CD4-positive, CD25-positive, alpha-beta regulatory T cell (primary cell): ENCODE measurements at places on chromosomes 6 and 20. TPM values are rescaled to one million over a fixed set of nuclear protein-coding genes. Genes with fewer than 3 reads are reported as not detected.

- H3K36me3 ChIP-seq: peaks cover 98% of the 10 kb centered on the region
- no peak for DNase-seq
- H3K4me1 ChIP-seq: peaks cover 32% of the 10 kb centered on the region
- H3K27me3 ChIP-seq: no peaks in the 10 kb centered on the region
Measured at GRCh38 chr6:25971187-25971821, 8.7 kb downstream of the TRIM38 start.

GMEB2 gene
- polyA plus RNA-seq: 10.5 TPM

DNA sequence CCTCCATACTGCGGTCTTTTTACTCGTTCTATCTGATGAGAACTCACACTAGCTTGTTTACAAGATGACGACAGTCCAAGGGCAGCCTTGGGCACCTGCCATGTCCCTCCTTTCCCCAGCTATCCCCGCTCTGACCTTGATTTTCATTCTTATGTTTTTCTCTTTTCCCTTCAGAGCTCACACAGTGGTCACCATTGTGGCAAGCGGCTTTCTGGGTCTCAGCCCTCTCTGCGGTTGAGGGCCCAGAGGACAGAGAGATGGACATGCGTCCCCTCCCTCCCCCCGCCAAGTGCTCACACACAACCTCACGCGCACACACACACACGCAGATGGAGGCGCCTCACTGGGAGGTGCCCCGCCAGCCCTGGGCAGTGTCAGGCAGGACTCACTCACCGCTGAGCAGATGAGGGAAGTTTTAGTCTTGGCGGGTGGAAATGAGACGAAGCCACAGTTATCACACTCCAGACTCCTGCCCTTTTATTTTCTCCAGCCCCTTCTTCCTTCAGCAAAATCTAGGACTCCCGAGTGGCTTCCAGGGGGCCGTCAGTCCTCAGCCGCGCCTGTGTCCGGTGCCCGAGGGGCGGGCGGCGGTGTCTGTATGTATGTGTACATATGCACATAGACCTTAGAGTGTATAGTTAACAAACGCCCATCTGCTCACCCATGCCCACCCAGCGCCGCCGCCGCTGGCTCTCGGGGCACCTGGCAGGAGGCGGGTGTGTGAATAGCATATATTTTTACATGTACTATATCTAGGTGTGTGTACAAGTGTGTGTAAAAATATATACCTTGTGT lies 13.8 kb upstream of the MYL9 start:
- H3K27me3 ChIP-seq: no peaks in the 10 kb centered on the region
- no peak overlapping the region for H3K4me3 ChIP-seq
- H3K36me3 ChIP-seq: peaks cover 29% of the 10 kb centered on the region
- DNase-seq: no peak
- no peak overlapping the region for H3K27ac ChIP-seq
- H3K4me1 ChIP-seq: no peaks in the 10 kb centered on the region

- H3K27me3 ChIP-seq: no peaks in the 10 kb centered on the region
- H3K36me3 ChIP-seq: no peaks in the 10 kb centered on the region
- no peak overlapping the region for H3K4me3 ChIP-seq
- no peak for DNase-seq
Measured at GRCh38 chr20:62364911-62365736, 2.0 kb downstream of the LAMA5 start.

GRCh38 chr6:28980852-28981430 lies 24.2 kb downstream of the ZNF311 start:
- peak overlapping the region; percentile 99 for H3K4me3 ChIP-seq
- H3K4me1 ChIP-seq: peaks cover 19% of the 10 kb centered on the region
- H3K27me3 ChIP-seq: peaks cover 31% of the 10 kb centered on the region
- H3K27ac ChIP-seq: no peak overlapping the region

ZSCAN12 gene
- polyA plus RNA-seq: 1.2 TPM

RBPJL gene
- polyA plus RNA-seq: not detected

PHACTR1 gene
- polyA plus RNA-seq: 0.28 TPM

DNA sequence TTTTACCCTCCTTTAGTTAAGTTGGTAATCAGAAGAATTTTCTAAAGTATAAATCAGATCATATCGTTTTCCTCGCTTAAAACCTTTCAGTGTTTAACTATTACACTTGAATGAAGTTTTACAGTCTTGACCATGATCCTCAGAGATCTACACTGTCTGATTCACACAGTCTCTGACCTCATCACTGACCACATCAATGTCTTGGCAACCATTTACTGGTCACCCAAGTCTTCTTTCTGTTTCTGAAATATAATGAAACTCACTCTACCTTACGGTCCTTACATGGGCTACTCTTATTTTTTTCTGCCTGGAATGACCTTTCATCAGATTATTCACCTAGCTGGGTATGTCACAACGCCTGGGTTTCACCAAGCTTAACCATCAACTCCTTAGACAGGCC lies 71.4 kb downstream of the ADGB start:
- no peak overlapping the region for H3K4me3 ChIP-seq
- H3K27me3 ChIP-seq: no peaks in the 10 kb centered on the region
- no peak overlapping the region for H3K27ac ChIP-seq
- DNase-seq: no peak
- no peaks in the 10 kb centered on the region for H3K36me3 ChIP-seq

PDYN gene
- polyA plus RNA-seq: not detected

GRCh38 chr6:159513074-159513720 lies 179.8 kb downstream of the SOD2 start:
- no peaks in the 10 kb centered on the region for H3K27me3 ChIP-seq
- no peak overlapping the region for H3K4me3 ChIP-seq
- DNase-seq: no peak
- H3K36me3 ChIP-seq: no peaks in the 10 kb centered on the region

GRCh38 chr6:155196911-155197310 lies 66.9 kb upstream of the CLDN20 start:
- H3K4me1 ChIP-seq: no peaks in the 10 kb centered on the region
- no peak overlapping the region for H3K27ac ChIP-seq
- no peak for DNase-seq
- H3K36me3 ChIP-seq: no peaks in the 10 kb centered on the region
- H3K27me3 ChIP-seq: no peaks in the 10 kb centered on the region

- H3K27me3 ChIP-seq: no peaks in the 10 kb centered on the region
- no peak overlapping the region for H3K4me3 ChIP-seq
Measured at GRCh38 chr6:137210903-137211302, 8.3 kb downstream of the IFNGR1 start.

SYCP2L gene
- polyA plus RNA-seq: not detected

SSTR4 gene
- not detected for polyA plus RNA-seq

TCF15 gene
- not detected for polyA plus RNA-seq

- no peak overlapping the region for H3K4me3 ChIP-seq
- no peaks in the 10 kb centered on the region for H3K36me3 ChIP-seq
- no peaks in the 10 kb centered on the region for H3K4me1 ChIP-seq
- H3K27me3 ChIP-seq: no peaks in the 10 kb centered on the region
Measured at GRCh38 chr20:6686171-6686570, 81.3 kb upstream of the BMP2 start.

PTCHD4 gene
- polyA plus RNA-seq: not detected

GRCh38 chr6:137214931-137215330 lies 4.3 kb downstream of the IFNGR1 start:
- no peaks in the 10 kb centered on the region for H3K36me3 ChIP-seq
- H3K4me3 ChIP-seq: no peak overlapping the region
- H3K27me3 ChIP-seq: no peaks in the 10 kb centered on the region
- peaks cover 35% of the 10 kb centered on the region for H3K4me1 ChIP-seq
- DNase-seq: no peak

SLC13A3 gene
- polyA plus RNA-seq: not detected

TMEM244 gene
- polyA plus RNA-seq: 5.6 TPM

- no peak for DNase-seq
- no peak overlapping the region for H3K27ac ChIP-seq
- H3K4me1 ChIP-seq: no peaks in the 10 kb centered on the region
- H3K4me3 ChIP-seq: no peak overlapping the region
- H3K36me3 ChIP-seq: no peaks in the 10 kb centered on the region
Measured at GRCh38 chr6:132132422-132132821, 181.2 kb upstream of the CCN2 start.

PSORS1C1 gene
- polyA plus RNA-seq: not detected

GRCh38 chr6:73062130-73062529 lies 163.2 kb downstream of the KHDC1L start:
- no peak overlapping the region for H3K4me3 ChIP-seq
- no peaks in the 10 kb centered on the region for H3K4me1 ChIP-seq
- DNase-seq: no peak
- no peaks in the 10 kb centered on the region for H3K27me3 ChIP-seq
- no peak overlapping the region for H3K27ac ChIP-seq
- H3K36me3 ChIP-seq: no peaks in the 10 kb centered on the region

DNA sequence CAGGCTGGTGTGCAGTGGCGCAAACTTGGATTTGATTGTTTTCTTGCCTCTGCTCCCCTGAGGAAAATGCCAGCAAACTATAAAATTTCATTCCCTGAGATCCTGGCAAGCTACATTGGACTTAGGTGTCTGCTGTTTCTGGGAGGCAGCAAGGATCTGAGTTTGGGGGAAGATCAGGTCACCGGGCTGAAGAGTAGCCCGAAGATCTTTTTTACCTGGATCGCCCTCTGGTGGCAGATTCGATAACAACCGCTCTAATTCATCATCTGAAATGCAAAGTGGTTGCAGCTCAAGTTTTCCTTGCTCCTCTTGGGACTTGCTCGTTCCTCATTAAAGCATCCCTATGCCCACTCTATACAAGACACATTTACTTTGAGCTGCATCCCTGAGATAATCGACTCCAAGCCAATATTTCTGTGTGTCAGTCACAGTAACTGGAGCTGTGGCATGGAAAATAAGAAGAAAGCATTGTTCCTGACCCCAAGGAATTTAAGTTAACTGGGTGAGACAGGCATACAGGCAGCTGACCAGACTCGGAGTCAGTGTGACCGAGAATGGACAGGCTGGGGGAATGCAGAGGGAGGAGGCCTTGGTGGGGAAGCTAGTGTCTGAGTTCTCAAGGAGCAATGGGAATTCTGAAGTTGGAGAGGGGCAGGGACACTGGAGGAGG lies 131.8 kb upstream of the PROKR2 start:
- H3K27me3 ChIP-seq: peaks cover 2% of the 10 kb centered on the region
- no peak overlapping the region for H3K27ac ChIP-seq
- peak; percentile 15 for DNase-seq
- no peaks in the 10 kb centered on the region for H3K4me1 ChIP-seq
- no peak overlapping the region for H3K4me3 ChIP-seq
- H3K36me3 ChIP-seq: no peaks in the 10 kb centered on the region

- no peaks in the 10 kb centered on the region for H3K4me1 ChIP-seq
- H3K27ac ChIP-seq: no peak overlapping the region
- no peak for DNase-seq
Measured at GRCh38 chr6:34102099-34102656, 43.7 kb downstream of the GRM4 start.

GRCh38 chr6:57072108-57072507 lies 17.9 kb upstream of the ZNF451 start:
- no peak overlapping the region for H3K27ac ChIP-seq
- no peaks in the 10 kb centered on the region for H3K27me3 ChIP-seq
- H3K36me3 ChIP-seq: no peaks in the 10 kb centered on the region
- no peaks in the 10 kb centered on the region for H3K4me1 ChIP-seq
- no peak overlapping the region for H3K4me3 ChIP-seq
- no peak for DNase-seq

GPR6 gene
- not detected for polyA plus RNA-seq

SLC32A1 gene
- not detected for polyA plus RNA-seq

DNA sequence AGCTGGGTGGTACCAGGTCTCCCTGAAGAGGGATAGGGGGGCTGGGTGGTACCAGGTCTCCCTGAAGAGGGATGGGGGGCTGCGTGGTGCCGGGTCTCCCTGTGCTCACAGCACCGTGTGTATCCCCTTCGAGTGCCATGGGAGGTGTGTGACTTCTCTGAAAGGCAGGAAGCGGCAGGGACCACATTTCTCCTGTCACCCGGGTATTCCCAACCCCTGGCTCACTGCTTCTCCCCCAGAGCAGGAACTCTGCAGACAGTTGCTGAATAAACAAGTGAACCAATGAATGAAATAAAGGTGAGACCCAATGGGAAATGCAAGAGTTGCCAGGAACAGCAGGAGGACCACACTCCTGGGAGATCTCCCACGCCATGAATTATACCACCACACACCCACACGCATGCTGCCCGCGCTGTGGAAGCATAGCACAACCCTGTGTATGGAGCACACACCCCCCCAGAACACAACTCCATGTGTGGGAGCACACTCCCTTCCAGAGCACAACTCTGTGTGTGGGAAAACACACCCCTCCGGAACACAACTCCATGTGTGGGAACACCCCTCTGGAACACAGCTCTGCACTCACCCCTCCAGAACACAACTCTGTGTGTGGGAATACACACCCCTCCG lies 50.7 kb downstream of the RNASET2 start:
- no peaks in the 10 kb centered on the region for H3K36me3 ChIP-seq
- DNase-seq: no peak
- no peaks in the 10 kb centered on the region for H3K27me3 ChIP-seq
- no peak overlapping the region for H3K4me3 ChIP-seq

SRSF12 gene
- polyA plus RNA-seq: not detected

GRM4 gene
- polyA plus RNA-seq: not detected

DNA sequence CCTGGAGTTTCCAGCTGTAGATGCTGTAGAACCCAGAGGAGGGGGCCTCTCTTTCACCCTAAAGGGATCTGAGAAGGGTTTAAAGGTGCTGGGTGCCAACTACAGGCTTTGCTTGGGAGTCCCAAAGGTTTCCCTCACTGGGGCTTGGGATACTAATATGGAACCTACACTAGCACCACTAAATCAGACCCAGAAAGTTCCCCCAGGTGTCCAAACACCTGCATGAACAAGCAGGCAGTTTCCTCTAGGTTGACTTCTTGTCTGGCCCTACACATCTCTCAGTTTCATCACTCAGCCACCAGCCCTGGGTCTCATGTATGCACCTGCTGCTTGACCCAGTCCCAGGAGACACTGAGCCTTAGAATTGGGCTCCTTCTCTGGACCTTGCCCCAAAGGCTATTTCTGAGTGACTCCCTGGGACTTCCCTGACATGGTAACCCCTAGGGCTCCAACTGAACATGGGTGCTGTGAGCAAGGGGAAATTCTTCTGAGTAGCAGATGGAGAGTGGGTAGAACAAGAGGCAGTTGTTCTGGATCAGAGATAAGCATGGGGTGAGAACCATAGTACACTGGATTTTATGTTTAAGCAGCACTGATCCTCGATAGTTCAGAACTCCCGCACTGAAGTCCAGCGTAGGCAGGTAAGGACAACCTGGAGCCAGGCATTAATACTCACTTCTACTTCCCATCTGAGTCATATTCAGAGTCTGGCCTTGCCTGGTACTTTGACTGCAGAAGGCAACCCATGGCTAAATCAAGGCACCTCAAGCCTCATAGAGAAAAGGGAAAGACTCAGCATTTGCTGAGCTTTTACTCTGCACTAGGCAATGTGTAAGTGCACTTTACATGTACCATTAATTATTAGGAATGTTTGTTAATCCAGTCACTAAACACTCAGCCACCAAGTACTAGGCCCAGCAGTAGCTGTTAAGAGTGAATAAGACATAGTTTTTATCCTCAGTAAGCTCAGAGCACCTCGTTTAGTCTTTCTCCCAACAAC lies 16.8 kb downstream of the BCL2L1 start:
- H3K36me3 ChIP-seq: peaks cover 34% of the 10 kb centered on the region
- DNase-seq: no peak
- no peaks in the 10 kb centered on the region for H3K27me3 ChIP-seq
- H3K4me1 ChIP-seq: peaks cover 32% of the 10 kb centered on the region

BNIP5 gene
- polyA plus RNA-seq: not detected

GRCh38 chr6:3744901-3745470 lies 6.5 kb downstream of the PXDC1 start:
- no peaks in the 10 kb centered on the region for H3K36me3 ChIP-seq
- H3K27ac ChIP-seq: no peak overlapping the region
- H3K4me1 ChIP-seq: peaks cover 10% of the 10 kb centered on the region
- no peak for DNase-seq
- peaks cover 2% of the 10 kb centered on the region for H3K27me3 ChIP-seq
